ENCODE measurements at places on chromosomes 5 and 9.
A peak's percentile ranks its signal among the peaks of the same experiment; 100 is the strongest.

DNA sequence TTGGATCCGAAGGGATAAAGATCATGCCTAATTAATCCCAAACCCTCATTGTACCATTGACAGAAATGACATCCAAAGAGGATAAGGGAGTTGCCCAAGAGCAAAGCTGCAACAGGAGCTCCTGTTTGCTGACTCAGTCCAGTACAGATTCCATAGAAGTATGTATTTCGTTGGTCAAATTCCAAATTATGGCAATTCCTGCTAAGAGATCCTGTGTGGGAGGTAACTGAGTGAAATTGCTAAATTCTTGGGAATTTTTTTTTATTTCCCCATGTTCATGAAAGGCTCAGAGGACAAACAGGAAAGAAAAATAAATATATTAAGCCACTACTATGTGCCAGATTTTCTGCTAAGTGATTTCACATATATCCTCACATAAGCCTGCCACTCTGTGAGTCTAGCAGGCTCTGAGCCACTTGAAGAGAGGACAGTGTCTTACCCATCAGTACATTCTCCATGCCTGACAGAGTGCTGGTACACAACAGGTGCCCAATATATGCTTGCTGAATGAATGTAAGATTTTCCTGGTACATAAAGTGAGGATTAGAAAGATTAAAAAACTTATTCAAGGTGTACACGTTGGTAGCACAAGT, 132.7 kb downstream of the GLIS3 start:
- no peak for DNase-seq

DNA sequence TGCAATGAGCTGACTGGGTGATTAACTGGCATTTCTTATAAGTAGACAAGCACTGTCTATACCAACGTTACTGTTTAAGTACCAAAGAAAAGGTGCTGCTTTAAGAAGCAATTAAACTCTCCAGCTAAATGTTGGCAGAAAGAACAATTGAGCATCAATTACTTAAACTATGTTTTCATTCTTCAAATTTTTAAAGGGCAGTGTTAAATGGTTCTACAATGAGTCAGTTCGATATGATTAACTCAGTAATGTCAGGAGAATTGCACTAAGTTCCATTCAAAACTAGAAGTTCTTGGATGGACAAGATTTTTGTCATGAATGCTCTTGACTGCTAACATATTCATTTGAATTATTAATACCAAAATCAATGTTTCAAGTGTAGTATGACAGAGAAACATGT, 593.7 kb downstream of the DNAH5 start:
- DNase-seq = no peak

DNA sequence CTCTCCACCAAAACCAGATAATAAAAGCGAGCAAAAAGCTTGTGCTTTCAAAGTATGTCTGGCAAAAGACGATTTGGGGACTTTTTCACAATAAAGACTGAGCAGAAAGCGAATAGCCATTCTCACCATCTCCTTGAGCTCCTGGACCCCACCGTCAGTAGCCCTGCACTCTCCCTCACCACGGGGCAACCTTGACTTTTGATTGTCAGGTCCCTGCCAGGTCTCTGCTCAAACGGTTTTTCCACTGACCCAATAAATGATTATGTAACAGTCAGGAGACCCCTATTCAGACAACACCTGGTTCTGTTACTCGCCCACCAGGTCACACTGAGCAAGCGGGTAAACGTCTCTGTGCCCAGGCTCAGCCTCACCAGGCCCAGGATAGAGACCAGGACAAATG, 131.3 kb downstream of the MVB12B start:
- no peak for DNase-seq

- DNase-seq = no peak
These were observed 178.0 kb upstream of the GNA14 start for GRCh38 chr9:77826116-77826515.

GRCh38 chr5:35383041-35383440, 152.8 kb upstream of the PRLR start:
- no peak for DNase-seq

GRCh38 chr9:123251741-123252140, 16.6 kb downstream of the STRBP start:
- no peak for DNase-seq

DNA sequence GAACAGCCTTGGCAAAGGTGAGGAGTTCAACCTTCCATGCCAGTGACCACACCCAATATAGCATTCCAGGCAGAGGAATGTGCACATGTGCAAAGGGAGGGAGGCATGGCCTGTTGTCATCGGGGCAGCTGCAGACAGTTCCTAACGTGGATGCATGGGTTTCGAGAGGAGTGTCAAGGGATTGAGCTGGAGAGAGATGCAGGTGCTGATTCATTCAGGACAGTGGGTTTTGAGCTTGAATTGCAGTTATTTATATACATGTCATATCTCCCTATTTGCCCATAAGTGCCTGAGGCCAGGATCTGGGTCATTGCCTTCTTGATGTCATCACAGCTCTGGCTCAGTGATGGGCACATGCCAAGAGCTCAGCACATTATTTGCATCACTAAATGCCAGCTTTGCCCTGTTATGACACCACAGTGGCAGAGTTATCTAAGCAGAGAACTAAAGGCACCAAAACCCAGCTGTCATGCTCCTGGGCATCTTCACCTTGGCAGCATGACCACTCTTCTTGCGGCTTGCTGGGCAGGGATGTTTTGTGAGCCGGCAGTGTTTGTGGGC, 278.0 kb downstream of the NTRK2 start:
- DNase-seq = no peak

GRCh38 chr5:3186736-3187405, 408.8 kb upstream of the IRX1 start:
- no peak for DNase-seq

DNA sequence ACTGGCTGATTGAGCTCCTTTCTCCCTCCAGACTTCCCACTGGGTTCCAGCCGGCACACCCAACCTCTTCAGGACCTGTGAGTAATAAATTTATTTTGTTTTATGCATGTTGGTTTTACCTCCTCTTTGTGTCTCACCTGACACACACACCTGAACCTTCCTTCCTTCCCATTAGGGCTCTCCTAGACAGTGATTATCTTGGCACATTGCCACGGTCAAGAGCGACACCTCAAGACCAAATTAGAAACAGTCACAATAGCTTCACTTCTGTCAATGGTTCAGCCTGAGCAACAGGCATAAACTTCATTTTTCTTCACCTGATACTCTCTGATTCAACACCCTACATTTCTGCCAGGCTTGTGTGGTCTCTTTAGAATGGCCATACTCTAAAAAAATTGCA, 296.3 kb upstream of the SMARCA2 start:
- DNase-seq = no peak

GRCh38 chr5:172361566-172362238, 78.1 kb upstream of the UBTD2 start:
- DNase-seq = no peak

DNA sequence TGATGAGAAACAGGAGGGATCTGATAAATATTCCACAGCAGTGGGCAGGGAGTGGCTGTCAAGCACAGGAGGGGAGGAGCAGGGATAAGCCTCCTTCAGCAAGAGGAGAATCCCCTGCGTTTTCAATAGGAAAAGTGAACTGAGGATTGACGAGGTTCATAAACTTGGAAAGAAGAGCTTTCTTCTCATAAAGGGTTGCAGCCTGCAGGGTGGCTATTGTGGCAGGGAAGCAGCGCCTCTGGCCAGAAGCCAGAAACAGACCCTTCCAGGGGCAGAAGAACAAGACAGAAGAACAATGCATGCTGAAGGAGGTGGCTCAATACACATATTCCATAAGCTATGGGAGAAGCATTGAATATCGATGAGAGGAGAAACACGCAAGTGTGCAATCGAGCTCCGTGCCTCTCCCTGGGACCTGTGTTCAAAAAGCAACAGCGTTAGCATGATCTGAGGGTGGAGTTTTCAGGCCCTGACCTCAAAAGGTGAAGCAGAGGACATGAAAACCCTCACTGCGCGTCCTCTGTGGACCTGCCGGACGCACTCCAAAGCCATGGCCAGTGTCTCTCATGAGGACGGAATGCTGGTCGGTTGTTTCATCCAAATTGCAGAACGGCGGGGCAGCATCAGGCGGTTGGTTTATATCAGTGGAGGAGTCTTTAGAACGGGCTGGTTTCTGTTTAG, 67.6 kb downstream of the ANKRD33B start:
- no peak for DNase-seq

- DNase-seq = no peak
These were observed 5.8 kb upstream of the BICD2 start for GRCh38 chr9:92770360-92770995.

GRCh38 chr9:12696931-12697622, 3.9 kb downstream of the TYRP1 start:
- DNase-seq = no peak

- DNase-seq = no peak
These were observed 83.7 kb downstream of the PCSK5 start for GRCh38 chr9:75974016-75974766.

DNA sequence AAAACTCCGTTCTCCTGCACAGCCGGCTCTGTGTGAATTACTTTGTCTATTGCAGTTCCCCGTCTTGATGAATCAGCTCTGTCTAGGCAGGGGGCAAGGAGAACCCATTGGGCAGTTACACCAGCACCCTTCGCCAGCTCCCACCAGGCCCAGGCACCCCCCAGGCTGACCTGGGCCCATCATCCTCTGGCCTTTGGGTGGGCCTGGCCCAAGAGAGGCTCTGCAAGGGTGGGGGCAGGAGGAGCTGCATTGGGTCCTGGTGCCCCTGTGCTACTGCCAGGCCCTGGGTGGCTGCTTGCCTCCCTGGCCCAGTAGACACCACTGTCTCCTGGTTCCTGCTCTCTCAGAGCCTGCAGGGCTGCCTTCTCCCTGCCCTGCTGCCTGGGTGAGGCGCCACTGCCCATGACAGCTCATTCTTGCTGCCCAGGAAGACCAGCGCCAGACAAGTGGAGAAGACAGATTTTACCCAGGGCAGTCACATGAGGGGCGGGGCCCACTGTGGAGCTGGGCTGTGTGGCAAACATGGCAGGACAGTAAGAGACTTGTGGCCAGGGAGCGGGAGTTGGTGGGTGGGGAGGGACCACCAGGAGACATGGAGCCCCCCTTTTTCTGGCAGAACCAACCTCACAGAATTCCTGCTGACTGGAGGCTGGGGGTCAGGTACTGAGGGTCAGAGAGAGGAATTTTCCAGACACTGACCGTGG, 67.2 kb downstream of the MRPL36 start:
- DNase-seq = no peak

GRCh38 chr5:141848744-141849414, 29.3 kb downstream of the PCDH1 start:
- no peak for DNase-seq

DNA sequence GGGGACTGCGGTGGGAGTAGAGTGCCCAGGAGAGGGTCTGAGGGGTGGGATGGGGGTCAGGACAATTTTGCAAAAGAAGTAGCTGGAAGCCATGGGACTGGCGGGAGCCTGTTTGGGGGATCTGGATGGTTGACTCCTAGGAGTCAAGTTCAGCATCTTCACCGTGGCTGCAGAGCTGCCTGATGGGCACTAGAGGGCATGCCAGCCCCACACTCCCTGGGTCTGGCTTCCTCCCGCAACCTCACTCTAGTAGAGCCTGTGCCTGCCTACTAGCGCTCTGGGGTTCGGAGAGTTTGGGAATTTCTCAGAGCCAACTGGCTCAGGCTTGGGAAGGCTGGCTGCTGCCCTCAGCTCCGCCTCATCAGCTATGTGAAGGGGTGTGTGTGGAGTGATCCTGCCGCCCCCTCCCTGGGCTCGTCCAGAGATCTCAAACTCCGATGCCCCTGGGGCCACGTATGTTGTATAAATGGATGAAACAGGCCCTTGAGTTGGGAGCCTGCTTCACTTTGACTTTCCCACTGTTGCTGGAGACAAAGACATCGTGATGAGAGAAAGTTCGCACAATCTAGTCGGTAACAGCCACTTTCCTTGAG, 10.8 kb downstream of the TSPAN17 start:
- peak; percentile 80 for DNase-seq

GRCh38 chr9:94478755-94479730, 75.8 kb upstream of the PCAT7 start:
- no peak for DNase-seq

- DNase-seq = no peak
These were observed 40.4 kb upstream of the TESK1 start for GRCh38 chr9:35564658-35565061.

GRCh38 chr5:151222054-151222789, 1.7 kb downstream of the CCDC69 start:
- no peak for DNase-seq

GRCh38 chr9:77969083-77969482, 62.5 kb downstream of the GNAQ start:
- DNase-seq = no peak

DNA sequence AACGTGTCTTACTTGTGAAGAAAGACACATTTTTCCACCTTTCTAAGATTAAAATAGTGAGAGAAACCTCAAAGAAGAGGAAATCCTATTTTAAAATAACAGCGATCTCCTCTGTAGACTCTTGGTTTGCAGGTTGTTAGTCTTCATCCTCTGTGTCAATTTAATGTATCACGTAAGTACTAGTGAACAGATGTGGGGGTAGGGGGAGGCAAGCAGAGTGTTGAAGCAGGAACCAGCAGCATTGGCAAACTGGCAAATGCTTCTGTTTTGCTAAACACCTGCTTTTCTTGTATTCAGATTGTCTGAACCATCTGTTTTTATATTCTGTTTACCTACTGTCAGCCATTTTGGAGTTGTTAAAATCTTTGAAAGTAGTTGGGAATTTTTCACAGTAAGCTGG, 159.3 kb upstream of the TLX3 start:
- DNase-seq = no peak

DNA sequence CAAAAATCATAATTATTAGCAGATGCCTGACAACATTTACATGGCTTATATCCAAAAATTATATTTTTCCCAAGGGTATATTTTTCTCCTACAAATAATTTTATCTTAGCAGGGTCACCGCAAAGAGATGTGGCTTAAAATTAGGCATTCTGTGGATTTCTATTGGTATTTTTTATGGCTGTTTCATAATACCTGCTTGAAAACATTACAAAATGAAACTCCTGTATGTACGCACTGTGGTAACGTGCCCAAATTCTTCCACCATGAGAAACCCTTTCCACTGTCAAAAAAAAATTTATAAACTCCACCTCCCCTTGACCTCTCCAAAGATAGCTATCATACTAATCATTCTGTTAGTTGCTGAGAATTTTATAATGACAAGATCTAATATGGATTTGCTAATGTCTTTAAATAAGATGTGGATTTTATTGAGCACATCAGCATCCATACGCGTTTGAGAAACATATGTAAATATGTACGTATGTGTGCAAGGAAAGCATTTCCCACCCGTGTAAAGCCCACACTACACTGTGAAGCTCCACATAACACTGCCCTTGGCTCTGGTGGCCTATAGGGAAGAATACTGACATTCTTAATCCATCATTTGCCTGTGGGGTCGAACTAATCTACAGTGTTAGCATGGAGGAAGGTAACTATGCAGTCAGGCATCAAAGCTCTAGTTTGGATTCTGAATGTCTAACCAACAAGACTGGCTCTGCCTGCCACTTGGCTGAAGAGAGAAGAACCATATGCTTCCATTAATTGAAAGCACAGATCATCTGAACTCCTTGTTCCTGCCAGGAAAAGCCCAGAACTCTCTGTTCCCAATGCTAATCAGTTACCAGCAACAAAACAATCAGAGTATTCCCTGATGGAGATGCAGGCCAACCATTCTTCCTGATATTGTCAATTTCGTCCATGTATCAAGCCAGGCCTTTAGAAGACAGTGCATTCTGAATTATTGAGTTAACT, 244.7 kb downstream of the SPOCK1 start:
- DNase-seq = peak; percentile 50

Data from head of caudate nucleus (tissue), 42 donors.